Foreskin fibroblast (primary cell): ENCODE measurements at places on chromosomes 1 and 21.

DNA sequence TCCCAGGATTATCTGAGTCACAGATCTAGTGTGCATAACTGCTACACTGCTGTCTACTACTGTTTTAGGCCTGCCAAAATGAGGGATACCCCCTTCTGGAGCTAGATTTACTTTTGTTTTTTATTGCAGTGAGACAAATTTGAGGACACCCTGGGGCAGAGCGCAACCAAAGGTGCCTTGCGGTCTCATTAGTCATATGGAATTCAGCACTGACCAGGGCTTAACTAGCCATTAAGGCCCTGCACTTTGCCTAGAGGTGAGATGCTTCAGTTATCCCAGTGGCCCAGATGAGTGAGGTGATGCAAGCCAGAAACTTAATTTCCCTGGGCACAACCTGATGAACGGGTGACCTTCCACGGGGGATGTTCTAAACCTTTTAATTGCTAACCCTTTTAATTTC, 998 bp upstream of the SPAG17 start:
- no peak for DNase-seq

GRCh38 chr1:172938681-172939080, 112.1 kb downstream of the TNFSF18 start:
- peak; percentile 82 for DNase-seq

DNA sequence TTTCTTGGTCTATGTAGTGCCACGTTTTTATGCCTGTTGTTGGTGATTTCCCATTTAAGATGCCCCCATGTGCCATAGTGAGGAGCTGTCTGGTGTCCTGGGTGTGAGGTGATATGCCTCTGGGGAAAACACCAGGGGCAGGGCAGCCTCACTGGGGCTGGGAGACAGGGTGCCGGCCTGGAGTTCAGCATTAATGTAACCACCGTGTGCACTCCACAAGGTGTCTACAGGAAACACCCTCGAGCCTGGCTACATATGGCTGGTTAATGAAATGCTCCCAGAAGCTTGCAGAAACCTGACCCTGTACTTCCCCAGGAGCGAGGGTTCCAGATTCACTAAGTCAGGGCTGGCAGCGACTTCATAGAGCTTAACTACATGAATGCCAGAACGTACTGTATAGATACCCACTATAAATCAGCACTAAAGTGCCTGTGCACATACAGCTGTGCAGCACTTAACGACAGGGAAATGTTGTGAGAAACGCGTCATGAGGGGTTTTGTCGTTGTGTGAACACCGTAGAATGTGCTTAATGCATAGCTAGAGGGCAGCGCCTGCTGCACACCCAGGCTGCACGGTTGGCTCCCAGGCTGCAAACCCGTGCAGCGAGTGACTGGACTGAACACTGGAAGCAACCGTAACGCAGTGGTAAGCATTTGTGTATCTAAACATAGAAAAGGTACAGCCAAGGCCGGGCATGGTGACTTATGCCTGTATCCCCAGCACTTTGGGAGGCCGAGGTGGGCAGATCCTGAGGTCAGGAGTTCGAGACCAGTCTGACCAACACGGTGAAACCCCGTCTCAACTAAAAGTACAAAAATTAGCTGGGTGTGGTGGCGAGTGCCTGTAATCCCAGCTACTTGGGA, 10.4 kb downstream of the TFF2 start:
- no peak for DNase-seq

DNA sequence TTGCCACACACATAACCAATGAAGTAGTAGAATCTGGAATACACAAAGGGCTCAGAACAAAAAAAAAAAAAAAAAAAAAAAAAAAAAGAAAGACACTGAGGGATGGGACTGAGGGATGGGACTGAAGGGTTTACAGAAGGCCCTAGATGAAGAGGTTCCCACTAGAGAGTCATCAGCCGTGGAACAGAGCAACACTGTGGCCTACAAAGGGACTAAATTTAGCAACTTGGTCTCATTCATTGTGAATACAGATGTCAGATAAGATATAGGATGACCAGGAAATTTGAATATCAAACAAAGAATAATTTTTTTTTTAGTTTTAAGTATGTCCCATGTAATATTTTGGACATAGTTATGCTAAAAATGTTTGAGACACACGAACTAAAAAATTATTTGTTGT, 62.1 kb downstream of the GLUL start:
- DNase-seq: no peak

- peak; percentile 68 for DNase-seq
Observed at GRCh38 chr1:26529655-26530409, at the start of gene RPS6KA1. Gene RPS6KA1 (plus strand): TSS chr1:26529761. CDS start chr1:26529921, 160 bp downstream.

DNA sequence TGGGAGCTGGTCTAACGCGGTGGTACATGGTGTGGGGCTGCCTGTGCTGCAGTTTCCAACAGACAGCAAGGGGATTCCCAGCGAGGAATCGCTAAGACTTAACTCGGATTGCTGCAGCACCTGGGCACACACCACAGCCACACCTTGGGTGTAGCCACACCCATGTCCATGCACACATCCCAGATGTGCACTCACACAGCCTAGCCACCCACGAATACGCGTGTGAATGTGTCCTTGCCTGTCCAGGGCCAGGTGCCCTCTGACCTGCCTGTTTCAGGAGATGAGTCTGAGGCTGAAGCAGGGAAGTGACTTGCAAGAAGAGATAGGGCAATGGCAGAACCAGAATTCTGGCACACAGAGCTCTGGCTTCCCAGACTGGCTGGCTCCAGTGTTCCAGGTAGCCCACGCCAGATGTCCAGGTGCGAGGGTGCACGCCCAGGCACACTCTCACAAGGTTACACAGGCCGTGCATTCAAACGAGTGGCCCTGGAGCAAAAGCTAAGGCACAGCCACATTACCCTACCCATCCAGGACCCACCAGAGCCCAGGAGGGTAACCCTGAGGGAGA, 272.7 kb downstream of the TRABD2B start:
- no peak for DNase-seq
